Natural killer cell treated with Interleukin-12 subunit alpha and Interleukin-12 subunit beta and Interleukin-15 and Interleukin-18, amount 100 ng/mL, for 72 hours (primary cell): ENCODE measurements at places on chromosomes 7 and 10.

GRCh38 chr7:52928591-52928990 is 106.8 kb upstream of the POM121L12 start:
- H3K27me3 ChIP-seq, result no peaks in the 10 kb centered on the region
- no peaks in the 10 kb centered on the region for H3K4me1 ChIP-seq
- H3K27ac ChIP-seq, result no peak overlapping the region
- peaks cover 14% of the 10 kb centered on the region for H3K36me3 ChIP-seq
- DNase-seq, result no peak
- no peak overlapping the region for H3K4me3 ChIP-seq

GRCh38 chr7:55265836-55266642 is 99.1 kb upstream of the LANCL2 start:
- no peak overlapping the region for H3K27ac ChIP-seq
- H3K4me3 ChIP-seq, result no peak overlapping the region
- peaks cover 30% of the 10 kb centered on the region for H3K27me3 ChIP-seq
- DNase-seq, result no peak
- no peaks in the 10 kb centered on the region for H3K4me1 ChIP-seq
- H3K36me3 ChIP-seq, result no peaks in the 10 kb centered on the region

GRCh38 chr7:49099587-49100326 is 175.4 kb downstream of the CDC14C start:
- no peak overlapping the region for H3K27ac ChIP-seq
- no peaks in the 10 kb centered on the region for H3K4me1 ChIP-seq
- no peaks in the 10 kb centered on the region for H3K27me3 ChIP-seq
- no peak overlapping the region for H3K4me3 ChIP-seq
- no peaks in the 10 kb centered on the region for H3K36me3 ChIP-seq
- DNase-seq, result no peak

DNA sequence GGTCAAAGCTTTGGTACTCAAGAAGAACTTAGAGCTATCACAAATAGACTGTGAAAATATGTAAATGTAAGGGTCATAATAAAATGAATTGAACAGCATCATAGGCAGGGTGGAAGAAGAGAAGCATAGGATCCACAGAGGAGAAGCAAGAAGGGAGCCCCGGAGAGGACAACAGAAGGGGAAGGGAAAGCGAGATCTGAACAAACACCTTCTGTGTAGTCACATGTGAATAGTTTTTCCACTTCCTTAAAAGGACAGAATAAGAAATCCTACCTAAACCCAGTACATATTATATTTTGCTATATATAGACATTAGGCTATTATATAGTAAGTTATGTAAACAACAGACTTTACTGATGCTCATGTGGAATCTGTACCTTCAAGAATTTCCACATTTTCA is 160.2 kb downstream of the DKK1 start:
- H3K4me3 ChIP-seq, result no peak overlapping the region
- no peak for DNase-seq
- H3K36me3 ChIP-seq, result no peaks in the 10 kb centered on the region
- no peak overlapping the region for H3K27ac ChIP-seq
- no peaks in the 10 kb centered on the region for H3K4me1 ChIP-seq

DNA sequence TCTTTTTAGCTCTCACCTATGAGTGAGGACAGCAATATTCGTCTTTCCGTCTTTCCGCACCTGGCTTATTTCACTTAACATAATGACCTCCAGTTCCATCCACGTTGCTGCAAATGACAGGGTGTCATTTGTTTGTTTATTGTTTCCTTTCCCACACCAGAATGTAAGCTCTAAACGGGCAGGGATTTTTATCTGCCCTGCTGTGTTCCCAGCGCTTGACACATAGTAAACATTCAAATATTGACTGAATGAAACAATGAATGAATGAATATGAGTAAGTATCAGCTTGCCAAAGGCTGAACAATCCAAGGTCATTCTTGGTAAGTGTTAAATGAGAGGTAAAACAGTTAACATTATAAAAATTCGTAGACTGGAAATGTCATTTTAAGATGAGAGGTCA is 12.8 kb downstream of the SH3PXD2A start:
- peaks cover 8% of the 10 kb centered on the region for H3K4me1 ChIP-seq
- no peak overlapping the region for H3K27ac ChIP-seq
- H3K4me3 ChIP-seq, result no peak overlapping the region
- H3K27me3 ChIP-seq, result no peaks in the 10 kb centered on the region

DNA sequence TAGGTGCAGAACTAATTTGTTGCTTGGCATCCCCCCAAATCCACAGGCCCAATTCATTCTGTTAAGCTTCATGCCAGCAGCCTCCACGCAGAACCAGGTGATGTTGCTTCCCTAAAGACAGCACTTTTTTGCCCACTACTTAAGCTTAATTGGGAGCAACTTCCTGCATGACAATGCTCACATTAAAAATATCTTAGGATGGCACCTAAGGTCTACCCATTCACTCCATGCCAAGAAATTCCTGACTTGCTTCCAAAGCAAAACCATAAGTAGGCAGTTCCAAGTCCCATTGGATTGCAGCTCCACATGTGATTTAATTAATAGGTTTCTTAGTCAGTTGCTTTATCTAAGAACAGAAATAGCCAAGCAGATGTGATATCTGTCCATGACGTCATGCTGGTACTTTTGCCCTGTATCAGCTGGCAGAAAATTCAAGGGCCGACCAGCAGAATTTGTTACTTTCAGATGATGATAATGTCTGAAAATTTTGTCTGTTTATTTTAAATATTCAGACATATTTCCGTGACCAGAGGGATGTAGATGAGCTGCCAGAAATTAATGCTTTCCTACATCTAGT is 325.5 kb downstream of the LHFPL3 start:
- peaks cover 2% of the 10 kb centered on the region for H3K27me3 ChIP-seq
- H3K4me3 ChIP-seq, result no peak overlapping the region
- DNase-seq, result no peak
- no peaks in the 10 kb centered on the region for H3K4me1 ChIP-seq
- H3K27ac ChIP-seq, result no peak overlapping the region

- peaks cover 31% of the 10 kb centered on the region for H3K27me3 ChIP-seq
- no peak overlapping the region for H3K4me3 ChIP-seq
Measured at GRCh38 chr10:4684434-4684833, 141.6 kb upstream of the AKR1E2 start.

- no peak overlapping the region for H3K4me3 ChIP-seq
- no peaks in the 10 kb centered on the region for H3K36me3 ChIP-seq
- H3K4me1 ChIP-seq, result no peaks in the 10 kb centered on the region
Measured at GRCh38 chr10:113497198-113497597, 55.7 kb upstream of the HABP2 start.

GRCh38 chr10:29268011-29268410 is 20.9 kb upstream of the LYZL1 start:
- no peak overlapping the region for H3K4me3 ChIP-seq
- no peaks in the 10 kb centered on the region for H3K4me1 ChIP-seq
- no peak for DNase-seq
- no peak overlapping the region for H3K27ac ChIP-seq

- no peaks in the 10 kb centered on the region for H3K36me3 ChIP-seq
- no peak for DNase-seq
- peaks cover 5% of the 10 kb centered on the region for H3K27me3 ChIP-seq
- peaks cover 22% of the 10 kb centered on the region for H3K4me1 ChIP-seq
Measured at GRCh38 chr7:123533553-123533917, 860 bp downstream of the IQUB start.

DNA sequence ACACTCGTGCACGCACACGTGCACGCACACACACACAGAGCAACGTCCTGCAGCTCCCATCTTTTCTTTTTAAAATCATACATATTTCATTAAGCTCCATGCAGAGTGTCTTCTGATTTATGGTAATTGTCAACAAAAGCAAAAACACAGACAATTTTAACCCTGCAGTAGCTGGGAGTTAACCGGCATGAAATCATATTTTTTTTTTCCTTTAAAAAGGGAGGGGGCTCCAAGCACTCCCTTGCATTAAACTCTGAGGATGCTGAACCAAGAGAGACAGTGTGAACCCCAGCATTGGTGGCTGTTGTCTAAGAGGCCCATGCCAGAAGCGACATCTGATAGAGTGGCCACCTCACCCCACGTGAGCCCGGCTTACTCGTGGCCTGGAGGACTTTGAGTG is 542.6 kb downstream of the DNAJB6 start:
- H3K27ac ChIP-seq, result no peak overlapping the region
- peaks cover 8% of the 10 kb centered on the region for H3K27me3 ChIP-seq
- no peak overlapping the region for H3K4me3 ChIP-seq
- no peaks in the 10 kb centered on the region for H3K4me1 ChIP-seq
- H3K36me3 ChIP-seq, result peaks cover 6% of the 10 kb centered on the region
- DNase-seq, result no peak

DNA sequence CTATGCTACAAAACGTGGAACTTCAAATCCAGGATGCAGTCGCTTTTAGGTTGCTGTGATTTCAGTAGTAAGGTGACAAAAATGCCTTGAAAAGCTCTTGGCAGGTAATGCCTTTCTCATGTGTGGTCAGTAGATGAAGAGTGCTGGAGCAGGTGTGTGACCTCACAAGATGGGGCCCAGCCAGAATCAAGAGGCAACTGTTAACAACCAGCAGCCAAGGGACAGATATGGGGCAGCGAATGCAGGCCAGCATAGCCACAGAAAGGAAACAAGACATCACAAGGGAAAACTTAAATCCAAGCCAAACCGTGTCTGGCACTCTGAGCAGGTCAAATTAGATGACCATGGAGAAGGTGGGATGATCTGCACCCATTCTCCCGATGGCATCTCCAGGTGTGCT is 12.3 kb downstream of the HUS1 start:
- peaks cover 29% of the 10 kb centered on the region for H3K4me1 ChIP-seq
- no peak overlapping the region for H3K27ac ChIP-seq
- no peak overlapping the region for H3K4me3 ChIP-seq
- DNase-seq, result no peak
- peaks cover 45% of the 10 kb centered on the region for H3K36me3 ChIP-seq

DNA sequence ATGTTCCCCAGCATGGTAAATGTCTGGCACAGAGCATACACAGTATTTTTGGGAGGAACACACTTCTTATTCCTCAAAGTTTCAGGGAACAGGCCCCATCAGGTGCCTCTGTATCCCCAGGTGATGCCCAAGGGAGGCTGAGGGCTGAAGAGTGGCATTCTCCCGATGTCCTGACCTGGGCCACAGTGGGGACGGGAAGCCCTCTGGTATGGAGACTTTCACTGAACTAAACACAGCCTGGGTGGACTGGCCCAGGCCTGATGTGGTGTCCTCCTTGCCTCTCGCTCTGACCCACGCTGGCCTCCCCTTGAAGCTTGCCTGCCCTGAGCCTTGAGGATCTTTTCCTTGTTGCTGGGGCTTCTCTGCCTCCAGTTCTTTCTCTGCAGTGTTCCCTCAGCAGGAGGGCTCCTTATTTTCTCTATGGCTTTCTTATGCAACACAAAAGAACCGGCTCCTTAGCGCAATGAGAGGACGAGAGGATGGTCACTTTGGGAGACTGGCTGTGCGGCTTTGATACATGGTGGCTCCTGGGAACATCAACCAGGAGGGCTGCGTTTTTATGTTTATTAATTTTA is 157.5 kb upstream of the TNS3 start:
- H3K27me3 ChIP-seq, result peaks cover 14% of the 10 kb centered on the region
- H3K27ac ChIP-seq, result no peak overlapping the region
- H3K4me1 ChIP-seq, result no peaks in the 10 kb centered on the region
- no peak for DNase-seq
- no peak overlapping the region for H3K4me3 ChIP-seq

DNA sequence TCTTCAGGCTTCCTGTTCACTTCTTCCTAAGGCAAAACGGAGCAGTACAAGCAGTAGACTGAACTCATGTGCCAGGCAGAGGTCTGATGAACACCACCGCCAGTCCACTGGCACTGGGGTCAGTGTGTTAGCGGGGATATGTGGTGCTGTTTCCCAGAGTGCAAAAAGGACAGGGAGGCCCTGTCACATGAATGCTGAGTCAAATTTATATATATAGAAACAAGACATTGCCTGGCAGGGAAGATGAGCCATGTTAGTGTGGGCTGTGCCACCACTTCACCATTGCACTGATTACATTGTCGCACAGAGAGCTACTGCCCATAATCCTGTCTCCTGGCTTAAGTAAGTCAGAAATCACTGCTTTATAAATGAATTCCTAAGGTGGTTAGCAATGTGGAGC is 122.2 kb upstream of the AMPH start:
- no peak for DNase-seq
- no peaks in the 10 kb centered on the region for H3K27me3 ChIP-seq
- no peak overlapping the region for H3K4me3 ChIP-seq
- peaks cover 9% of the 10 kb centered on the region for H3K36me3 ChIP-seq
- no peak overlapping the region for H3K27ac ChIP-seq

DNA sequence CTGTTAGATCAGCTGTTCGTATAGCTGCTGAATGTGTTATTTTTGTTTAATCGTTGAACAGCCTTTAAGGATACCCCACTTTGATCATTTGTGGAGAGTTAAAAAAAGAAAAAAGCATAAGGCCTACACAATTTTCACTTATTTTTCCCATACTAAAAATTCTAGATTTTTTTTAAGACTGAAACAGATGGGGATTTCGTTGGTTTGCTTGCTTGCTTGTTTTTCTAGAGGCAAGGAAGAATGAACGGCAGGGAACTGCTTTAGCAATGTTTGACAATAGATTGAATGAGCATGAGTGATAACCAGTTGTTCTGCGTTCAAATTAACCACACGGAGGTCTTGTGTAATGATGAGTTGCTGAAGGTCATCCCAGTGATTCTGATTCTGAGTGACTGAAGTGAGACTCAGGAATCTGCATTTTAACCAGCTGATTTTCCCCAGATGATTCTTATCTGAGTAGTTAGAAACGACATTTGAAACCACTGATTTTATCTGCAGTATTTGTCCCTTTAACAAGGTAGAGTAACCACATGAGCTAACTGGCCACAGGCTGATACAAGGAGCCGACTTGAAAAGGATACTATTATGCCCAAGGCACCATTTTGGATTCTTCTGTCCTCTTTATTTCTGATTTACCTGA is 85.9 kb downstream of the GPR37 start:
- H3K27me3 ChIP-seq, result no peaks in the 10 kb centered on the region
- H3K4me3 ChIP-seq, result no peak overlapping the region
- no peaks in the 10 kb centered on the region for H3K36me3 ChIP-seq

DNA sequence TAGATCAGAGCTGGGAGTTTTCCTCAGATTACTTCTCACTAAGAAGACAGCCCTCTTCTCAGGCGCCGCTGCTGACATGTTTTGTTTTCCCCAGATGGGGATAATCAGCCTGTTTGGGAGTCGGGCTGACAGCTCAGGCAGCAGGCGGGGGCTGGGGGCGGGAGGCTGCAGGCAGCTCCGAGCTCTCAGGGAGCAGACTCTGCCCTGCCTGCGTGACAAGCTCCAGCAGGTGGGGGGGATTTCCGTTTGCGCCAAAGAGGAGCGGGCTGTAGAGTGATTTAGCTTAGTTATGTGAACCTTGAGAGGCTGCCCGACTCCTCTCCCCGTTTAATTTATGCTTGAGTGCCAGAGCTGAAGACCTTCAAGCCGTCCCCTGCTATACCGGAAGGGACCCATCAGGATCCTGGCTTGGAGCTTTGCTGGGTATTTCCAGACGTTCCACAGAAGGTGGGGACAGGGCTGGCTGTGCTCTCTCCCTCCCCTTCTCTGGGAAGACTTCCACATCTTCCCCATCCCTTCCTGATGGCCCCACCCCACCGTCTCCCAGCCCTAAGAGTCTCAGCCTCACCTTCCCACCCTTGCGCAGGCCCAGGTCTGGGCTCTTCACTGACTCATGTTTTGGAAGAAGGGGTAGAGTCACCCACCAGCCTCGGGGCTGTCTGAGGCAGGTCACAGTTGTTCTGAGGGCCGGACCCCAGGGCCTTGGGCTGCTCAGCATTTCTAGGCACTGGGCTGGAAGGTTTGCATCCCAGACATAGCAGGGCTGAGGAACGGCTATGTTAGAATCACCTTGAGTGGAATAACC is 24.7 kb upstream of the ADCYAP1R1 start:
- no peak for DNase-seq
- H3K4me3 ChIP-seq, result no peak overlapping the region
- H3K4me1 ChIP-seq, result peaks cover 30% of the 10 kb centered on the region
- peaks cover 9% of the 10 kb centered on the region for H3K27me3 ChIP-seq
- no peaks in the 10 kb centered on the region for H3K36me3 ChIP-seq
